ENCODE measurements at places on chromosomes 3 and 15. TPM values are rescaled to one million over a fixed set of nuclear protein-coding genes. Genes with fewer than 3 reads are reported as not detected.

Gene PAQR5
- 0.22 TPM for total RNA-seq

Gene CD200R1
- 0.50 TPM for total RNA-seq

Gene GPR171
- total RNA-seq: not detected

Gene ADGRG7
- not detected for total RNA-seq

Gene TRPM1
- total RNA-seq: not detected

Gene DOCK3
- total RNA-seq: 0.87 TPM

Gene TFRC
- 61.1 TPM for total RNA-seq

Gene IL1RAP
- total RNA-seq: 4.0 TPM

Gene ZNF619
- 3.2 TPM for total RNA-seq

Gene SPSB4
- total RNA-seq: 0.59 TPM

Gene UROC1
- total RNA-seq: not detected

Gene CCDC71
- total RNA-seq: 14.0 TPM

Gene ITIH1
- not detected for total RNA-seq

Measured in psoas muscle (tissue), 8 donors.